ENCODE measurements at places on chromosomes 1 and 21.

GRCh38 chr1:214634267-214634666, 31.3 kb downstream of the CENPF start:
- H3K4me3 ChIP-seq = no peak overlapping the region
- no peaks in the 10 kb centered on the region for H3K27me3 ChIP-seq
- H3K36me3 ChIP-seq = no peaks in the 10 kb centered on the region
- no peak overlapping the region for H3K27ac ChIP-seq

- H3K27ac ChIP-seq = no peak overlapping the region
- H3K36me3 ChIP-seq = no peaks in the 10 kb centered on the region
- no peaks in the 10 kb centered on the region for H3K4me1 ChIP-seq
- H3K4me3 ChIP-seq = no peak overlapping the region
- H3K27me3 ChIP-seq = no peaks in the 10 kb centered on the region
- DNase-seq = no peak
Observed at GRCh38 chr1:162007466-162007865, 16.2 kb downstream of the OLFML2B start.

DNA sequence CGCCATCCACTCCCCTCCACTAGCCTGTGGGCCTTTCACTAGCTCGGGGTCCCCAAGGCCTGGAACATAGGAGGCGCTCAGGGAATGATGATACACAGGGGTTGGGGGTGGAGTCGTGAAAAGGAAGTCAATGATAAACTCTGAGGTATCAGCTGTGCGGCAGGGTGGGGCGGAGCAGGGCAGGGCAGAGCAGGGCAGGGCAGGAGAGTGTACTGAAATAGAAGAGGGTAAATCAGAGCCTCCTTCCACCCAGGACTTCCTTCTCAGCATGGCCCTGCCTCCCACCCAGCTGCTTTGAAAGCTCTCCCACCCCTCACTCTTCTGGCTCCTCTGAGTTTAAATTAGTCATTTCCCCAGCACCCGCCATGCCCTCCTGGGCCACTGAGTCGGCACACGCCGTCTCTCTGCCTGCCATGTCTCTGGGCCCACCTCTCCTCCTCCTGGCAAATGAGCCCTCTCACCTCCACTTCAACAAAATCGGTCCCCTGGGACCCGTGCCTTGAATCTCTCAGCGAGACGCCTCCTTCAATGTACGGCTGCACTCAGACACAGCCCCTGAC, 16.9 kb downstream of the CAPZB start:
- DNase-seq = no peak
- peaks cover 5% of the 10 kb centered on the region for H3K36me3 ChIP-seq
- no peak overlapping the region for H3K4me3 ChIP-seq

DNA sequence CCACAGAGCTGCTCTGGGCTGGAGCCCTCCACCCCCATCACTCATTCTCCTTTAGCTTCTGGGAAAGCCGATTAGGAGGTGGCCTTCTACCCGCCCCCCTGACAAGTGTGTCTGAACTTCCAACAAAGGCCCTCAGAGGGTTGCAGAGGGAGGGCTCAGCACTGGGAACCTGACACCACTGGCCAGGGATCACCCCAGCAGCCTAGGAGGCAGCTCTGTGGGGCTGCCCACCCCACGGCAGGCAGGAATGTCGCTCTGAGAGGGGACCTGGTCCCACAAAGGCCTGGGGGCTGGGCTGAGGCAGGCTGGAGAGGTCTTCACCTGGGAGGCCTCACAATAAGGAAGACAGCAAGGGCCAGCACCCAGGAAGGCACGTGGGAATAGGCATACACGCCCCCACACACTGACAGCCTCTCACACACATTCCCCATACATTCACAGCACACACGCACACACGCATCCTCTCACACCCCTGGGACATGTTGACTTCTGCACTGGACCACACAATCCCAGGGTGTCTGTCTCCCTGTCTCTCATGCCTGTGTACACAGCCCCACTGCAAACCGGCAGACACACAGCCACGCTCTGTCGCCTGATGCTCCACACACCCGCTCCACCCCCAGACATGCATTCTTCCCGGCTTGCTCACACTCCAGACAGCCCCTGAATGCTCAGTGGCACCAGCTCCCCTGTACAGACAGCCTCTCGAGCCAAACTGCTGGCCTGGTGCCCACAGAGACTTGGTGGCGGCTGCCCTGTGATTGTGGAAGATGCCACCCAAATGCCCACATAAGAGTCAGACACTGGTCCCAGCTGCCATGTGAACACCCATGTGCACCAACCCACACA, 30.7 kb downstream of the DMBX1 start:
- DNase-seq = no peak
- H3K27ac ChIP-seq = no peak overlapping the region
